SK-N-MC (cell line): ENCODE measurements at places on chromosomes 5 and 9.

- DNase-seq: peak; percentile 18
These were observed 97.2 kb downstream of the TRIO start for GRCh38 chr5:14240359-14240758.

- DNase-seq: no peak
These were observed 92.2 kb downstream of the CDC42SE2 start for GRCh38 chr5:131355971-131356528.

- DNase-seq: no peak
These were observed 2.2 kb downstream of the BARX1 start for GRCh38 chr9:93952784-93953495.

DNA sequence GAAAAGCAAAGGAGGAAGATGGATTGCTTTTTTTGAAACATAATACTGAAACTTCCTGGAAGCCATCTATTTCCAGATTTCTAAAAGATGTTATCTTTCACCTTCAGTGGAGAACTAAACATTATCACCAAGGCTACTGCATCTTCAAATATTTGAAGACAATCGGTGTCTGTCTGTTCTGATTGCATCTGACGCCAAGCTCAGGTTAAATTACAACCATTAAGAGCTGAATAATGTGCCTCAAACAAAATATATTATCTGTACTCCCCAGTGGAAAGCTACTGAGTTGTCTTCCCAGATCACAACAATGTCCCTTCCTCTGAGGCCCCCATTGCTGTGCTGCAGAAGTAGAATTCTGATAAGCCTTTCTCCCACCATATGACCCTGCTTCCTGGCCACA, 342.3 kb downstream of the PLK2 start:
- no peak for DNase-seq

GRCh38 chr9:131574730-131575640, 29.7 kb downstream of the PRRT1B start:
- DNase-seq: no peak

DNA sequence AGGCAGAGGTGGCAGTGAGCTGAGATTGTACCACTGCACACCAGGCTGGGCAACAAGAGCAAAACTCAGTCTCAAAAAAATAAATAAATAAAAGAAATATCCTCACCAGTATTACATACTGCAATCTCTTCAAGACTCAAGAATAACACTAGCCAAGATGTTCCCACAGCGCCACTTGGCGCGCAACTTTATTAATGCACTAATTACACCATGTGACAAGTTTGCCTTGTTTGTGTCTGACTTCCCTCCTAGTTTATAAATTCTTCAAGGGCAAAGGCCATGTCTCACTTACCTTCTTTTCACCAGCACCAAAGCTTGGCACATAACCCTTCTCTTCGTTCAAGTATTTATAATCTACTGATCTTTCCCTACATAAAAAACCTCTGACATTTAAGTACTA, 4.8 kb downstream of the SKP1 start:
- no peak for DNase-seq

GRCh38 chr9:122297512-122297911, 32.8 kb downstream of the MRRF start:
- no peak for DNase-seq

GRCh38 chr5:179870403-179870903, 11.8 kb upstream of the MRNIP start:
- no peak for DNase-seq

GRCh38 chr5:35248843-35249780, 18.8 kb upstream of the PRLR start:
- no peak for DNase-seq

- DNase-seq: no peak
These were observed 1.2 kb upstream of the PCDHGA10 start for GRCh38 chr5:141411575-141411974.

DNA sequence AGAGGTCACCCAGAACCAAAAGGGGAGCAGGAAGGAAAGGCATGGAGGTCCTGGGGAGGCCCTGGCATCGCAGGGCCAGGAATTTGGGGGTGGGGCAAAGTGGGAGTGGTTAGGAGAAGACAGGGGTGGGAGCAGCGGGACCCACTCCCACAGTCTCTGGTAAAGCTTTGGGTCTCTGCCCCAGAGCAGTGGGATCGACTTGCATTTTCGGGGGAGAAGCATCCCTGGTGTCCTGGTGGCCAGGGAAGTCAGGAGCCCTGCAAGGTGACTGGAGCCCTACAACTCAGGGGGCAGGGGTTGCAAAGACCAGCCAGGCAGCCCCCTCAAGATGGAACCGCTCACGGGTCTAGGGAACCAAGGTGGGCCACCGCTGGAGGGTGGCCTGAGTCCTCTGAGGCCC, 22.4 kb upstream of the GTF3C5 start:
- DNase-seq: no peak

DNA sequence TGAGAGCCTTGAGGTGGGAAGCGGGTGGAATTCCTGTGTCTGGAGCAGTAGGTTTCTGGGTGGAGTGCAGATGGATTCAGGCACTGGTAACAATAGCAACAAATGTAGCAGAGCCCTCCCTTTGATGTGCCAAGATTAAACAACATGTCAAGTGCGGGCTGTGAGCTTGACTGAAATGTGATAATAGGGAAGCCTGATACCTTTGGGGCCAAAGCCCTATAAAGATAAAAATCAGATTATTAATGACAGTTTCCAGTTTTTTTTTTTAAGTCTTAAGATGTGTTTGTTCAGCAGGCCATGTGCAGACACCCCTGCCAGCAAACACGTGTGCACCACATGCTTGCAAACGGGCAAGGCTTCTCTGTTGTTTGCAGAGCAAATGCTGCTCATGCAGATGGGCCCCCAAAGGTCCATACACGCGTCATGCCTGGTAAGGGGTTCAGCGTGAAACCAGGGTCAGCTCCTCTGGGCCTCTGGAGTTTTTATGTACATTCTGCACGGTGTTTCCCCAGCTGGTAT, 193.2 kb downstream of the GADD45G start:
- DNase-seq: no peak

- DNase-seq: no peak
These were observed 80.8 kb downstream of the CD180 start for GRCh38 chr5:67115817-67116216.

GRCh38 chr5:21225223-21226064, 1237.4 kb upstream of the CDH18 start:
- DNase-seq: no peak

DNA sequence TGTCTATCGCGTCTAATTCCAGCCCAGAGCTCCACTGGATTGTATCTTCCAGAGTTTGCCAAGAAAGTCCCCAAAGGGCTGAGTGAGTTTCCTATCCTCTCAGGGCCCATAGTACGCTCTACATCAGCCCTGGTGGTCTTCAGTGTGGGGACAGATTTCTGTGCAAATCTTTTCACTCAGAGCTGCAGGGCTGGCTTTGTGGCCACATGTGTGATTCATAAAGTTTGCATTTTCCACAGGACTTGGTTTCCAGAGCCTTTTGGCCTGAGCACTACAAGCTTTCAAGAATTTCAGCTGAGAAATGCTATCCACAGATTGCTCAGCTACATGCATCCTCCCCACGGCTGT, 76.7 kb upstream of the CXCL14 start:
- DNase-seq: no peak

DNA sequence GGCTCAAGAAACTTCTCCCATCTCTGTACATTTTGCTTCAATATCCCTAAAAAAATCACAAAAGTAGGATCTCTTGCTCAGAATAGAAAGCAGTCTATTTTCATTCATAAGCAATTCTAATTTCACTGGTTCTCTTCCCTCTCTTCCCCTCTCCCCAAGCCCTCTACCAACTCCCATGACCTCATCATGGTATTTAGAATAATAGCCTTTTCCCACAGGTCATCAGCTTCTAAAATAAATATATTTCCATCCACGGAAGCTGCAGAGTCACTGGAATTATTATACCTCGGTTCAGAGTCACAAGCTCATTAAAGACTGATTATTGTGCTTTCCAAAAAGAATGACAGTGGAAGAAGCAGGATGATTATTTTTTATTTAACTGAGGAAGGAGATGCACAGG, 84.2 kb upstream of the ADRA1B start:
- no peak for DNase-seq

- peak; percentile 52 for DNase-seq
These were observed 13.4 kb downstream of the OXCT1 start for GRCh38 chr5:41856644-41857491.

GRCh38 chr5:6721442-6721841, 8.2 kb downstream of the TENT4A start:
- no peak for DNase-seq

DNA sequence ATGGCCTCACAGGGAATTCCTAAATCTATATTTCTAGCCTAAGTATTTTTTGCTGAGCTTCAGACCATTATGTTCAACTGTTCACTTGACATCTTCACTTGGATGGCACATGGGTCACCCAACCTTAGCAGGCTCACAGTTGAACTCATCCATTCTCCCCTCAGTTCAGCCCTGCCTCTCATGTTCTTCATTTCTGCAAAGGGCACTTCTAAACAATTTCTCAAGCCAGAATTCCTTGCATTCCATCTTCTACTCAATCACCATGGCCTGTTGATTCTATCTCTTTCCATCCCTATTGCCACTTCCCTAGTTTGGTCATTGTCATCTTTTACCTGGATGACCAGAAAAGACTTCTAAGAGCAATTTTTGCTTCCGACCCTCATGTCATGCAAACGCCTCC, 7.3 kb upstream of the RGS3 start:
- no peak for DNase-seq

DNA sequence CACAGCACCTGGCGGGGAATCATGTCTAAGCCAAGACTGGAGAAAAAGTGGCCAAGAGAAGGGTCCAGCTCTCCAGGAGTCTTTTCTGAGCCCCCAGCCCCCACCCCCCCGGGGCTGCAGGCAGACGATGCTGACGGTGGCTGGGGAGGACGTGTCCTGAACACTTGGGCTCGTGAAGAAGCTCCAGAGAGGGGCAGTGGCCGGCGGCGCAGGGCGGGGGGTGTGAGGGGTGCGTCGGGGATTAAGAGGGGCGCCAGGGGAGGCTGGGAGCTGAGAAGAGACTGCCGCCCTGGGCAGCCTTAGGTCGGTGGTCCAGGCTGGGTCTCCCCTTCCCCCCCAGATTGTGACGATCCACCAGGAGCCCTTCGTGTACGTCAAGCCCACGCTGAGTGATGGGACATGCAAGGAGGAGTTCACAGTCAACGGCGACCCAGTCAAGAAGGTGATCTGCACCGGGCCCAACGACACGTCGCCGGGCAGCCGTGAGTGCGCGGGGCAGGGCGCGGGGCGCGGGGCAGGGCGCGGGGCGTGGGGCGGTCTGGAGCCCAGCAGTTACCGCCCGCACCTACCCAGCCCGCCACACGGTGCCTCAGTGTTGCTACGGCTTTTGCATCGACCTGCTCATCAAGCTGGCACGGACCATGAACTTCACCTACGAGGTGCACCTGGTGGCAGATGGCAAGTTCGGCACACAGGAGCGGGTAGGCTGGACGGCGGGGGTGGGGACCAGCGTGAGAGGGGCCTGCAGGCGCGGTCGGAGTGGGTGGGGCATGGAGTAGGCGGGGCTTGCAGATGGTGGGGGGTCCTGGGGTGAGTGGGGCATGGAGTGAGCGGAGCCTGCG, 8.9 kb downstream of the LRRC26 start:
- no peak for DNase-seq

DNA sequence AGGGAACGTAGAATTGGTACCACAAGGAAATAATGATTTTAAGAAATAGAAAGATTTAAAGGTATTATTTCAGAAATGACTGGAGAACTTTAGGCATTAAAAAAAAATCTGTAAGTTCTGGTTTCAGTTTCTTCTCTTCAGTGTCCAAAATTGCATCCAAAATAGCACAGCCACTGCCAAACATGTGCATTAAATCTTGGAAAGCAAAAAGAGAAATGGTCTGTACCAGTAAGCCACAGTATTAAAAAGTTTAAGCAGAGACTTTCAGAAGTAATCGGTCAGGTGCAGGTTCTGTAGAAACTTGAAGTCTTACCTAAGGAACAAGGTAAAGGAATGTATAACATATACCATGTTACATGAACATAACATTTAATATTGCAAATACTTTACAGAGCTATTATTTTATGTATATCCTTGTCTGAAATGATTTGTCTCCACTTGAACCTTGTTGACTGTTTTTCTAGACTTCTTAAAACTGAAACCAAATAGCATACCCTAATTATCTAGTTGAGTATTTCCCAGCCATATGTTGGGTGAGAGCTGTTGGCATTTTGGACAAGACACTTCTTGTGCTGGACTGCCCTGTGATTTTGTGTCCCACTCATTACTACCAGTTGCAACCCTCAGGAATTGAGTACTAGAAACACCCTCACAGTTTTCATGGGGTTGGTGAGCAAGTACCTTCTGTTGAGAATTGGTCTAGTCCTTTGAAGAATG, 32.1 kb downstream of the NIPBL start:
- DNase-seq: no peak

- peak; percentile 24 for DNase-seq
These were observed 154.8 kb upstream of the TBC1D2 start for GRCh38 chr9:98410185-98410697.

GRCh38 chr5:36236801-36237200, 4.9 kb downstream of the NADK2 start:
- DNase-seq: peak; percentile 60

DNA sequence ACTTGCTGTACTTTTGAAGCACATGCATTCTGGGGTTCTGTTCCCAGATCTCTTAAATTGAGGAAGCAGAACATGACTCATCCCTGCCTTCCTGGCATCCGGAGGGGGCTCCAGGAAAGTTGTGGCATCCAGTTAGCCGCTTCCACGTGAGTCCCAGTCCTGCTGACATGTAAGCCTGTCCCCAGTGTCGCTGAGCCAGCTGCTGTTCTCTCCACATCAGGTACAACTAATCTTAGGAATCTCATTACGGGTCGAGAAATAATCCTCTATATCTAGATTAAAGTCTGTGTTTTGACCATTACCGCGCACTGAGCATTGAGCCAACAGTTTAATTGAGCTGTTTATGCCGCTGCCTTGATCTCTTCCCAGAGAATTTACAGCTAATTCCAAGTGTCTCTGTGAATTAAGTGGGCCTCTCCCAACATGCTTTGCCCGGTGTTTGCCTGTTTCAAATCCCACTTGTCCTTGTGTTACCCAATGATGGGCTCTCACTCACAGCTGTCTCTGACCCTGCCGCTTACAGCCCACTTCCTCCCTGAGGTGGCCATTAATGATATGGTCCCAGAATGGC, 10.5 kb upstream of the SHB start:
- DNase-seq: no peak
